NCI-H187 (cell line): ENCODE measurements at places on chromosomes 12 and 14.

DNA sequence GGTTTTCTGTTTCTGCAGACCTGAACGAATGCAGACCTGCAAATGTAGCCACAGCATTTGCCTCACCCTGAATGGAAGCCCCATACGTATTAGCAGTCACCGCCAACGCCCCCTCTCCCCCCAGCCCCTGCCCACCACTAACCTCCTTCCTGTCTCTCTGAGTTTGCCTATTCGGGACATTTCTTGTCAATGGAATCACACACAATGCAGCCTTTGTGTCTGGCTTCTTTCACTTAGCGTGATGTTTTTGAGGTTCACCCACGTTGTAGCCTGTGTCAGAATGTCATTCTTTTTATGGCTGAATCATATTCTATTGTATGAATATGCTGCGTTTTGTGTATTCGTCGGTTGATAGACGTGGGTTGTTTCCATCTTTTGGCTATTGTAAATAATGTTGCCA is 178.6 kb downstream of the AACS start:
- no peak for DNase-seq

DNA sequence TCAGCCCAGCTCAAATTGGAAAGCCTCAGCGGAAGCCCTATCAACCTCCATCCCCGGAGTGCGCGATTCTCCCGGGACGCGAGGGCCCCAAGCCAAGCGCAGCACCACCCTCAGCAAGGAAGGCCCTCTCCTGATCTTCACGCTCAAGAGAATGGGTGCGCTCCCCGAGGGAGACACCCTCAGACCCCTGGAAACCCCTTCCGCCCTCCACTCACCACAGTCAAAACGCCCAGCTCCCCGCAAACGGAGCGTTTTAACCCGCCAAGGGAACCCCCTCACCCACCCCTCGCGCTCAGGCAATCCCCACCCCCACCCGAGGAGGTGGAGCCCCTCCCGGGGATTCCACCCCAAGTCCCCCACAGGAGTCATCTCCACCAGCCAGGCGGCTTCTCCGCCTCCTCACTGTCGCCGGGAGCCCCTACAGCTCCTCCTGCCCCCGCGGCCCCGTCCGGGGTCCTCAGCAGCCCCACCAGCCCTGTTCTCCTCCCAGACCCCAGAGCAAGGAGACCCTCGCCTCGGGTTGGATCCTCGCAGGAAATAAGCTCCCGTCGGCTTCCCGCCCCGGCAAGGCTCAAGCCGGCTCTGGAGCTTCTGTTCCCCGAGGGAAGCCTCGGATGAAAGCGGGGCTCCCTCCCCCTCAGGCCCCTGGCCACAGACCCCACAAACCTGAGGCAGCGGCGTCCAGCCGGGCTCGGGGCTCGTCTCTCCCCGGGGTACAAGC is 507 bp downstream of the BAZ2A start:
- DNase-seq = no peak

DNA sequence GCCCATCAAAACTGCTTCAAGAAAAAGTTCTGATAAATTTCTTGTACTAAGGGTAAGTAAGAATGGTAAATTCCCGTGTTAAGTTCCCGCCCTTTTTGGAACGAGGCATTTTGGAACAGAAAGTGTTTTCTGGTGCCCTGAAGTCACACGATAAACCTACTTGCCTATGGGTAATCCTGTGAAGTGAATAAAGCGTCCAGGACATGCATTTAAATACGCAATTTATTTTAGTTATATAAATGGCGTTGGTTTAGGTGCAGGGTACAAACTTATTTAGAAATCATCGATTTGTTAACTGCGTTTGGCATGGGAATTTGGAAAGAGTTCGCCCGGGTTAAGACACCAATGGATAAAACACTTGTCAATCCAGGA is 715 bp upstream of the RAP1B start:
- no peak for DNase-seq

DNA sequence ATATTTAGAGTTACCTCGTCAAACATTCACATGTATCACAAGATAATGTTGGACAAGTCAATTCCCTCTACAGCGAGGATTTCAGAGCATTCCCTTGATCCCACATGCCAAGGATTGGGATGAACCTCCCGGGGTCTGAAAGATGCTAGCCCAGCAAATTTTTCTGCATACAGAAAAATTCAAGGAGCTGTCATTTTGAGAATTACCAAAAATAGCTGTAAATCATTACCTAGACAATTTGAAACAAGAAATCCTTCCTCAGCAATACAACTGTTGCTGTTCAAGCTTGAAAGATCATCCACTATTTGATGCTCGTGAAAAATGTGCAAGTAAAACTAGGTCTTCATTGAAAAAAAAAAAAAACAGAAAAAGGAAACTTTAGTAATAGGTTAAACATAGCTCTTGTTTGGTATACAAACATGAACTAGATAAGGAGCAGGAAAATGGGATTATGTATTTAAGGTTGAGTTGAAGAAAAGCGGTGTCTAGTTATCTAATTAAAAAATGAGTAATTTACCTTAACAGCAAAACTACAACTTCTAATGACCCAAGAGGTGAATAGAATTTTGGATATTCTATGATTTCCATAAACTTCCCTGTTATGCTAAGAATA is 73.1 kb downstream of the NTN4 start:
- DNase-seq = no peak

- no peak for DNase-seq
Observed at GRCh38 chr12:62537551-62537950, 70.9 kb downstream of the MON2 start.

- DNase-seq = no peak
Observed at GRCh38 chr14:42980419-42980818, 1373.7 kb downstream of the LRFN5 start.

- no peak for DNase-seq
Observed at GRCh38 chr14:24110060-24110459, 4.5 kb upstream of the DCAF11 start.

DNA sequence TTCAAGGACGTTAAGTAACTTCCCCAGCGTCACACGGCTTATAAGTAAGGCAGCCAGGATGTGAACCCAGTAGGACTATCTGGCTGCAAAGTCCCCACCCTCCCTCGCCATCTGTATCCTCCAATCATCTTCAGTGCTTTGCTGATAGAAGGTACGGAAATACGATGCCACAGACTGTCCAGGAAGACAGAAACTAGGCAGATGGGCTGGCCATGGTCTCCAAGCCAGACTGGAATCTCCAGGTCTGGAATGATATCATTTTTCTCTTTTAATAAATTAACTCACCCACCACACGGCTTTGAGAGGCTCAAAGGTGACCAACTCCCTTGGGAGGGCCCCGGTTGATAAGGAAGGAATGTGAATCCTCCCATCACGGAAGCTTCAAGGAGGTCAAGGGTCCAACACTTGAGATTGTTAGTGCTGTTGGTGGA is 16.3 kb upstream of the BDKRB1 start:
- no peak for DNase-seq

GRCh38 chr12:42585841-42586216 is 3.7 kb downstream of the PRICKLE1 start:
- DNase-seq = no peak

- no peak for DNase-seq
Observed at GRCh38 chr12:89575374-89575773, 49.5 kb upstream of the POC1B start.

- DNase-seq = no peak
Observed at GRCh38 chr12:5861416-5861815, 83.6 kb downstream of the ANO2 start.

- no peak for DNase-seq
Observed at GRCh38 chr14:86712727-86713126, 1182.8 kb downstream of the FLRT2 start.

- no peak for DNase-seq
Observed at GRCh38 chr14:94593376-94593748, 12.1 kb downstream of the SERPINA5 start.

GRCh38 chr14:88518592-88519512 is 36.0 kb downstream of the PTPN21 start:
- DNase-seq = no peak

- no peak for DNase-seq
Observed at GRCh38 chr12:107847830-107848229, 73.3 kb downstream of the ASCL4 start.

- DNase-seq = no peak
Observed at GRCh38 chr14:55285048-55285652, 13.9 kb downstream of the FBXO34 start.

GRCh38 chr12:30884799-30885198 is 41.7 kb upstream of the TSPAN11 start:
- no peak for DNase-seq

- no peak for DNase-seq
Observed at GRCh38 chr12:102548543-102548942, 68.2 kb upstream of the IGF1 start.
